ENCODE measurements at places on chromosomes 12 and 14. TPM values are rescaled to one million over a fixed set of nuclear protein-coding genes. Genes with fewer than 3 reads are reported as not detected.

The AMDHD1 gene
- 2.1 TPM for total RNA-seq

GRCh38 chr12:24664161-24664880 is 284.6 kb downstream of the BCAT1 start:
- DNase-seq = no peak
- peaks cover 6% of the 10 kb centered on the region for H3K27me3 ChIP-seq
- H3K4me3 ChIP-seq = no peak overlapping the region
- no peak overlapping the region for H3K27ac ChIP-seq
- no peaks in the 10 kb centered on the region for H3K4me1 ChIP-seq

DNA sequence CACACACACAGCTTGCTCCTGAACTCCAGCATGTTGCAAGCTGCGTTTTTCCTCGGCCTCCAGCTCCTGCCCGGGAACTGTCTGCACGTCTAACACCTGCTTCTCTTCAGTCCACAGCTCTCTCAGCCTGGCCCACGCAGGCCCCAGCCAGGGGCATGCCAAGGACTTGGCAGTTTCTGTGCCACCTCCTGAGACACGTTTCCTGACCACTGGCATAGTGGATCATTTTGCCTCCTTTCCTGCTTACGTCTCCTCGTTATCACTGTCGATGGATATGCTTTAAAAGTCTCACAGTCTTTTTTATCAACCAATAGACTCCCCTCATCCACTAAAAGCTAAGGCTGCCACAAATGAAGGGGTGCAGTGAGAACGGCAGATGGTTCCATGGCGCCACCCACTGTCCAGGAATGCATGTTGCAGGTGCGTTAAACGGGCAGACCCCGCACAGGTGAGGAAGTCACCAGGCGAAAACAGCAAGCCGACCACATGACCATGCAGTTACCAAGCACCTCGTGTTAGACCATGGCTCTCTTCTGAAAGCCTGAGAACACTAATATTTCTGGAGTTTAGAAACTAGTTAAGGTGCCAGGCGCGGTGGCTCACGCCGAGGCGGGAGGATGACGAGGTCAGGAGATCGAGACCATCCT is 14.7 kb upstream of the TEAD4 start:
- no peaks in the 10 kb centered on the region for H3K4me1 ChIP-seq
- peak; percentile 79 for DNase-seq
- H3K27me3 ChIP-seq = no peaks in the 10 kb centered on the region
- H3K27ac ChIP-seq = no peak overlapping the region
- peaks cover 3% of the 10 kb centered on the region for H3K36me3 ChIP-seq

GRCh38 chr14:101357038-101357437 is 204.3 kb upstream of the DIO3 start:
- H3K27me3 ChIP-seq = peaks cover 11% of the 10 kb centered on the region
- no peak overlapping the region for H3K4me3 ChIP-seq
- no peak for DNase-seq
- H3K27ac ChIP-seq = no peak overlapping the region
- no peaks in the 10 kb centered on the region for H3K36me3 ChIP-seq
